ENCODE measurements at places on chromosomes 4 and X.

GRCh38 chr4:156949373-156949814 is 22.2 kb downstream of the PDGFC start:
- no peak for DNase-seq

- DNase-seq: no peak
These were observed 86.8 kb downstream of the GATB start for GRCh38 chr4:151673908-151674520.

- no peak for DNase-seq
These were observed 56.6 kb upstream of the MAB21L2 start for GRCh38 chr4:150525321-150525868.

- no peak for DNase-seq
These were observed 50.0 kb upstream of the TBC1D9 start for GRCh38 chr4:140806163-140806562.

DNA sequence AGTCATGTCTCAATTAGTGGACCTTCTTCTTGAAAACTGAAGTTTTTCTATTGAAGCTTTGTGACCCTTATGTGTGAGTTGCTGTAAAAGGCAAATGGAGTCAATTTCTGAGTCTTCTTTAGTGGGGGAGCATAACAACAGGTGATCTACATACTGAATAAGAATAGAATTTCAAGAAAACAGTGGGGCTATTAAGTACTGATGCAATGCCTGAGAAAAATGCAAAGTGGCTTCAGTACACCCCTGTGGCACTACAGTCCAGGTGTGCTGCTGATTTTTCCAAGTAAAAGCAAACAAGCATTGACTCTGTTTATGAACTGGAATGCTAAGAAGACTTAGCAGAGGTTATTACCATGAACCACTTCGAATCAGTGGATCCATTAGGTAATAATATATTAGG is 328.0 kb upstream of the PABPC4L start:
- no peak for DNase-seq
